ENCODE measurements at places on chromosomes 4 and X.
A peak's percentile ranks its signal among the peaks of the same experiment; 100 is the strongest.

DNA sequence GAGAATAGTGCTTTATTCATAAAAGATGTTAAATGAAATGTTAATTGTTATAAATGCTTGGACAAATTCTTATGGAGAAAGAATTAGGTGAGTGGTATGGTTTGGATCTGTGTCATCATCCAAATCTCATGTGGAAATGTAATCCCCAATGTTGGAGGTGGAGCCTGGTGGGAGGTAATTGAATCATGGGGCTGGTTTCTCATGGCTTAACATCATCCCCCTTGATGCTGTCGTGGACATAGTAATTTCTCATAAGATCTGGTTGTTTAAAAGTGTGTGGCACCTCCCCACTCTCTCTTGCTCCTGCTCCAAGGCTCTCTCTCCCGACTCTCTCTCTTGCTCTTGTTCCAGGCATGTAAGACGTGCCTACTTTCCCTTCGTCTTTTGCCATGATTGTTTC lies 22.5 kb downstream of the GYPE start:
- DNase-seq: no peak

- DNase-seq: no peak
Measured at GRCh38 chr4:42453612-42454011, 56.3 kb downstream of the SHISA3 start.

DNA sequence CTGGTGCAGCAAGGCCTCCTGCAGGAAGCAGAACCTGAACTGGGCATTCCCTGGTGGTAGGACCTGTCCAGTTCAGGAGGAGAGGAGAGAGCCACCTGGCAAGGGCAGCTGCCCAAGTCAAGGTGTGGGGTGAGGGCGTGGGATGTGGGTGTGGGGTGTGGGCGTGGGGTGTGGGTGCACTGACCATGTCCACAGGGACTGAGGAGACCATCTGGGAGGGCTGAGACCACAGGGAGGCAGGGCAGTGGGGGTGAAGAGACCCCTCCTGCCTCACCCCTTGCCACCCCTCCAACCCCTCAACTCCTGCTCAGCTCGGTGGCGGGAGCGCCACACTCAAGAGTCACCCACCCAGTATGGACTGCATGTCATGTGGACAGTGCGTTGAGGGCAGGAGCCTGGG lies 117.9 kb downstream of the CPZ start:
- no peak for DNase-seq

GRCh38 chr4:136918772-136919171 lies 613.5 kb downstream of the PCDH18 start:
- no peak for DNase-seq

GRCh38 chr4:145041378-145041777 lies 56.6 kb downstream of the ANAPC10 start:
- no peak for DNase-seq

DNA sequence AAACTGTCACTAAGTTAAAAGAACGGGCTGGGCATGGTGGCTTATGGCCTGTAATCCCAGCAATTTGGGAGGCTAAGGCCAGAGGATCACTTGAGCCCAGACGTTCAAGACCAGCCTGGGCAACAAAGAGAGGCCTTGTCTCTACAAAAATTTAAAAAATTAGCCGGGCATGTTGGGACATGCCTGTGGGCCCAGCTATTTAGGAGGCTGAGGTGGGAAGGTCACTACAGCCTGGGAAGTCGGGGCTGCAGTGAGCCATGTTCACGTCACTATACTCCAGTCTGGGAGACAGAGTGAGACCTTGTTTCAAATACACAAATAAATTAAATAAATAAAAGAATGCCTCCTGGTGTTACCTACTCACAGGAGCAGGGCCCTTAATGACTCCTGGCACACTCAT lies 69.5 kb downstream of the APBB2 start:
- no peak for DNase-seq

DNA sequence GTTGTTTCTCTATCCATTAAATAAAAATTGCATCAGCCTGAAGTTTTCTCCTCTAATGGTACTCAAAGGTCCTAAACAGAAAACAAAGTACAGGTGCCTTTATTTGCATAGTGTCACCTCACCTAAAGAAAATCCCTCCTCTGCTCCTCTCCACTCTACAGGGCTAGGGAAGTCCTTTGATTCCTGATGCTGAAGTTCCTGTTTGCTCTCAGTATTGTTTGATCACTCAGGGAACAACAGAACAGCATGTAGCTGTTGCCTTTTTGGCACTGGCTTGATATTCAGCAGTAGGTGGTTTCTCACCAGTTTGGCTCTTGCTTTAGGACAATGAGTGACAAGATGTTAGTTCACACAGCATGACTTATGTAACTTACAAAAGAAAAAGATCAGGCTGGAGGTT lies 156.2 kb upstream of the SLC7A11 start:
- no peak for DNase-seq

DNA sequence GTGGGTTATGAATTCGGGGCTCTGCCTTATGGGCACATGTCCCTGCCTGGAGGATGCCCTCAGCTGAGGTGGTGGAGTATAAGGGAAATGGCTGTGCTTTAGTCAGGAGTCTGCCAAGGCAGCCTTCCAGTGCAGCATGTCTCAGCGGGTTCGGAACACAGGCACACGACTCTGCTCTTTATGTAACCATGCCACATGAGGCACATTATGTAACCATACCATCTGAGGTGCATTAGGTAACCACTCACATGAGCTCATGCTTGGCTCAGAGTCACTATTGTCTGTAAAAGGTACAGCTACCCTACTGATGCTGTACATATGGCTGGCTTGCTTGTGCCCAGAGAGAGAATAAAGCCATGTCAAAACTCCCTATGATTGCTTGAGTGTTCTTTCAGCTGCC lies 723.6 kb downstream of the TRAM1L1 start:
- DNase-seq: no peak

DNA sequence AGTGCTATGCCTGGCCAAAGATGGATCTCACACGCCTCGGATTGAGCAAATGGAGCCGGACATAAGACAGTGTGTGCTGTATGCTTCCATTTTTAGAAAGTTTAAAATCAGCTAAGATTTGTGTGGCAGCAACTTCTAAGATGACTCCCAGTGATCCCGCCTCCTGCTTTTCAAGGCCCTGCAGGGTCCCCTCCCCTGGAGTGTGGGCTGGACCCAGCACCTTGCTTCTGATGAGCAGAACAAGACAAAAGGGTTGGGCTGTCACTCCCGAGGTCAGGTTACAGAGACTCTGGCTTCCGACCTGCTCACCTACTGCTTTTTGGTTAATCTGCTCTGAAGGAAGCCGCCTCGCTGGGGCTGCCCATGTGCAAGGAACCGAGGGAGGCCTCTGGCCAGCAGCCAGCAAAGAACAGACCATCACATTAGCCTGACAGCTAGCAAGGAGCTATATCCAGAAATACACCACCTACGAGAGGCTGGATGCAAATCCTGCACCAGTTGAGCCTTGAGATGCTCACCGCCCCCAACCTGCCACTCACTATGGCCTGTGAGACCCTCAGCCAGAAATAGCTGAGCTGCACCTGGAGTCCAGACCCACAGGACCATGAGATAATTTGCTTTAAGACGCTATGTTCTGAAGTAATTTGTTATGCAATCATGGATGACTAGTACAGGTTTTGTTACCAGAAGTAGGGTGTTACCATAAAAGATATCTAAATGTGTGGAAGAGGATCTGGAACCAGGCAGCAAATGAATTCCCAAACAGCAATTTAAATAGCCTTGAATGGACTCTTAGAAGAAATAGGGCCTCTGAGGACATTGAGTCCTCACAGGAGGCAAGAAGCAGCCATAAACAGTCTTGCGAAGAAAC lies 47.6 kb downstream of the CRMP1 start:
- no peak for DNase-seq

- no peak for DNase-seq
Measured at GRCh38 chrX:101462892-101463291, 22.4 kb upstream of the ARMCX4 start.

- no peak for DNase-seq
Measured at GRCh38 chr4:54359919-54360650, 131.0 kb downstream of the PDGFRA start.

DNA sequence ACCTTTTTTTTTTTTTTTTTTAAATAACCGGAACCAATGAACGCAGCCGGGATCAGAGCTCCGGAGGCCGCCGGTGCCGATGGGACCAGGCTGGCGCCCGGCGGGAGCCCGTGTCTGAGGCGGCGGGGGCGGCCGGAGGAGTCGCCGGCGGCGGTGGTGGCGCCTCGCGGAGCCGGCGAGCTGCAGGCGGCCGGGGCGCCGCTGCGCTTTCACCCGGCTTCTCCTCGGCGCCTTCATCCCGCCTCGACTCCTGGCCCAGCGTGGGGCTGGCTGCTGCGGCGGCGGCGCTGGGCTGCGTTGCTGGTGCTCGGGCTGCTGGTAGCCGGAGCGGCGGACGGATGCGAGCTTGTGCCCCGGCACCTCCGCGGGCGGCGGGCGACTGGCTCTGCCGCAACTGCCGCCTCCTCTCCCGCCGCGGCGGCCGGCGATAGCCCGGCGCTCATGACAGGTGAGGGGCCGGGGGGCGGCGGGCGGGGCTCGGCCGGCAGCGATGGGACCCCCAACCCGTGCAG lies 337 bp downstream of the STIM2 start:
- DNase-seq: peak; percentile 75

GRCh38 chr4:2251073-2251794 lies 9.3 kb upstream of the HAUS3 start:
- DNase-seq: peak; percentile 17

GRCh38 chrX:26918631-26919030 lies 544.5 kb downstream of the PPP4R3C start:
- no peak for DNase-seq

DNA sequence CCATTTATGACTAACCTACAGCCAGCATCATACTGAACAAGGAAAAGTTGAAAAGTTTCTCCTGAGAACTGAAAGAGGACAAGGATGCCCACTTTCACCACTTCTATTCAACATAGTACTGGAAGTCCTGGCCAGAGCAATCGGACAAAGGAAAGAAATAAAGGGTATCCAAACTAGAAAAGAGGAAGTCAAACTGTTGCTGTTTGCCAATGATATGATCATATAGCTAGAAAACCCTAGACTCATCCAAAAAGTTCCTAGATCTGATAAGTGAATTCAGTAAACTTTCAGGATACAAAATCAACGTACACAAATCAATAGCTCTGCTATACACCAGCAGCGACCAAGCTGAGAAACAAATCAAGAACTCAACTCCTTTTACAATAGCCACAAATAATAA lies 64.5 kb downstream of the CENPC start:
- DNase-seq: no peak

GRCh38 chr4:139483000-139483399 lies 29.1 kb downstream of the RAB33B start:
- no peak for DNase-seq

GRCh38 chrX:103687073-103687695 lies 685 bp upstream of the MORF4L2 start:
- DNase-seq: peak; percentile 92

GRCh38 chr4:146246381-146246780 lies 32.0 kb downstream of the REELD1 start:
- no peak for DNase-seq

- DNase-seq: no peak
Measured at GRCh38 chrX:55648434-55648833, 25.2 kb downstream of the FOXR2 start.

- no peak for DNase-seq
Measured at GRCh38 chr4:26127851-26128337, 192.9 kb upstream of the RBPJ start.

- DNase-seq: no peak
Measured at GRCh38 chr4:176778491-176778890, 14.2 kb downstream of the VEGFC start.

GRCh38 chr4:128310266-128310697 lies 22.7 kb upstream of the PGRMC2 start:
- DNase-seq: peak; percentile 32

DNA sequence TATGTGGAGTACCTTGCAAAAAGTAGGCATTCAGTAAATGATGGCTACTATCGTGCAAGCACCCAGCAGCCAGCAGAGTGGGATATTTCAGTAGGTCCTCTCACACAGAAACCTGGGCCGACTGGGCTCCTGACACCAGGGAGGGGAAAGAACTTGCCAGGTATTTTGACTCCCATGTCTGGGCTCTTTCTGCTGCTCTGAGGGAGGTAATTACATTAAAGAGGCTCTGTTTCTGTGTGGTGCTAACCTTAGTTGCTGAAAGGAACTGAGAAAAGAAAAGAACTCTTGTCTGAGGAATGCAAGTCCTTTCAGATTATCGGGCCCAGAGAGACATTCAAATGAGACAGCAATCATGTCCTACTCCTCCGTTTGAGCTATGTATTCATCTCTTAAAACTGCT lies 175.8 kb upstream of the MTMR8 start:
- no peak for DNase-seq

DNA sequence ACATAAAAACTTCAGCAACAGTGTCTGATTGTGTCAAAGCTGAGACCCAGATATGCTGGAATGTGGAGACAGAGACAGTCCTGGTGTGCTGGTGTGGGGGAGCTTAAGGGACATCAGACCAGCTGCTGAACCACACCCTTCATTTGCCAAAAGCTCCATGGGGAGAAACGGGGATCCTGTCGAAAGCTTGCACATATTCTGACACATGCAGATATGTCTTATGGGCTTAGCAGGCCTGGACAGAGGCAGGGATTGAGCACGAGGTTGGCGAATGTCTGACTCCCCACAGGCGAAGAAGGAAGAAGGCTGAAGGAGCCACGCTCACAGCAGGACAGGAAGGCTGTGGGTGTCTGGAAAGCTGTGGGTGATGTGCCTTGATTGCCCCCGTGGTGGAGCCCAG lies 72.1 kb upstream of the ACSL1 start:
- DNase-seq: no peak

DNA sequence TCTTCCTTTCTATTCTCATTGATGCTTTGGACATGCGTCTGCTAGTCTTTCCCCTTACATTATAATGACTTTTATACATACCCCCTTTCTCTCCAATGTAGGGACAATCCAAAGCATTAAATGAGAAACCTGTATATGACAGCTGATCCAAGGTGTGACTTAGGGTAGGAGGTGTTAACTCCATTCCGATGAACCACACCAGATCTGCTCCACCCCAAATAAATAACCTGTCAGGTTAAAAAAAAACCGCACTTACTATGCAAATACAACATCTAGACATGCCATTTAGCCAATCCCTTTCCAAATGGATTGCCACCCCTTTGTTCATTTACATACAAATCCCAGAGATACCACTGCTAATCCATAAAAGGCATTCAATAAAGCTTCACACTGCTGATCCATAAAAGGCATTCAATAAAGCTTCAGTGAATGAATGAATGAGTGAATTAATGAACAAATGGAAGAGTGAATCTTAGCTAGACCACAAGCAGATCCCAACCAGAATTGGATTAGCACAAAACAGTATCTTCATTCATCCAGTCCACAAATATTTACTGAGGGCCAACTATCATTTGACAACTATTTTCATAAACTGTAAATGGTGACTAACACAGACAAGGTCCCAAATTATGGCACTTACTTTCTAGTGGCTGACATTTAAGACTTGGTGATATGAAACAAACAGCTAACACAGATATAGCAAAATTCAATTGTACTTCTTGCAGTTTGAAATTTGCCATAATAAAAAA lies 158.9 kb upstream of the MAP3K15 start:
- no peak for DNase-seq

GRCh38 chrX:68985135-68985755 lies 156.4 kb downstream of the EFNB1 start:
- DNase-seq: no peak

GRCh38 chr4:77269505-77269904 lies 112.5 kb downstream of the CCNG2 start:
- DNase-seq: no peak
